ENCODE measurements at places on chromosomes 4 and X.

DNA sequence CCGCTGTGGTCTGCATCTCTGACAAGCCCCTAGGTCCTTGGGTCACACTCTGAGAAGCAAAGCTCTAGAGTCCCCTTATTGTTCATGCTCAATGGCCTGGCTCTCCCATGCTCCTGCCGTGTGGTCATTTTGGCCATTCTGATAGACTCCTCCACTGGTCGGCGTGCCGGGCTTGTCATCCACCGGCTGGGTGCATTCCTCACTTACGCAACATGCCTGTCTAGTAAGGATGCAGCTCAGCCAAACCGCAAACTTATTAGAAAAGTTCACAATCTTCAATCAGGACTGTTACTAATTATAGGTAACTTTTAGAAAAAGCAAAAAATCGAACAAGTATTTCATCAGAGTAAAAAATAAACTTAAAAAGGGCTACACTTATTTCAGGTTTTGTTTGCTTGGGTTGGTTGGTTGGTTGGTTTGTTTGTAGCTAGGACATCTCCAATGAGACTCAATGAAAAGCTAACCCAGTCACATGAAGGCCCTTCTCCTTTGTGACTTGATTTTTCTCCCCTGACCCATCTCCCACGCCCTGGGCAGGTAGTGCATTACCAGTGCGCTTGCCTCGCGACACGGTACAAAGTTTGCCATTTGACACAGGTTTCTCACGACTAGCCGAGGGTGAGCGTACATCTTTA lies 41.0 kb downstream of the IRF2 start:
- DNase-seq, result no peak
- no peak overlapping the region for H3K27ac ChIP-seq
- no peak overlapping the region for H3K4me3 ChIP-seq
- H3K4me1 ChIP-seq, result no peaks in the 10 kb centered on the region
- no peaks in the 10 kb centered on the region for H3K36me3 ChIP-seq

- no peaks in the 10 kb centered on the region for H3K4me1 ChIP-seq
- DNase-seq, result no peak
- H3K36me3 ChIP-seq, result no peaks in the 10 kb centered on the region
- H3K27ac ChIP-seq, result no peak overlapping the region
Measured at GRCh38 chrX:9368262-9368661, 96.6 kb upstream of the TBL1X start.

DNA sequence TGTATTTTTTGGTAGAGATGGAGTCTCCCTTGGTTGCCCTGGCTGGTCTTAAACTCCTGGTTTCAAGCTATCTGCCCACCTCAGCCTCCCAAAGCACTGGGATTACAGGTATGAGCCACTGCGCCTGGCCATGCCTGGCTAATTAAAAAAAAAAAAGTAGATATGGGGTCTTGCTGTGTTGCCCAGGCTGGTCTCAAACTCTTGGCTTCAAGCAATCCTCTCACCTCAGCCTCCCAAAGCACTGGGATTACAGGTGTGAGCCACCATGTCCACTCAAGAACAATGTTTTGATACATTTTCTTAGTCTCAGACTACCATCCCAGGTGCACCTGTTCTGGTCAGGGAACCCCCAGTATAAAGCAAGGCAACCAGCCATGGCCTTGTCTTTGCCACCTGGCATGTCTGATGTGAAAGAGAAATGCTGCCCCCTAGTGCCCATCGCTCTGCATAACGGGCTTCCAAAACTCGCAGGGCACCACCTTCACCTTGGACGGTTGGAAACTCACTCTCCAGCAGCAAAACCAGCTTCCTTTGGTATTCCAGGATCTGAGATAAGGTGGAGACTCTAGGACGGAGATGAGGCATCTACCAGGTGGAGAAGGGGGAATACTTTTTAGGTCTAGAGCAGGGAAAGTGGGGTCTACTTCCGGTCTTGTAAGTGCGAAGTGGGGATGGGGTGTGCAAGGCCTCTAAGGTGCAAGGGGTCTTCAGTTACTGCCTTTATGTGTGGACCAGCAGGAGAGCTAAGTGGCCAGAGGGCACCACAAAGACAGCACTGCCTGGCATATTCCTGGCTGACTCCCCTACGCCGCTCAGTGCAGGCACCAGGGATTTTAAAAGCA lies 47.7 kb upstream of the AFAP1 start:
- H3K27ac ChIP-seq, result no peak overlapping the region
- DNase-seq, result peak; percentile 68
- no peaks in the 10 kb centered on the region for H3K27me3 ChIP-seq
- no peak overlapping the region for H3K4me3 ChIP-seq
- no peaks in the 10 kb centered on the region for H3K36me3 ChIP-seq
- no peaks in the 10 kb centered on the region for H3K4me1 ChIP-seq

DNA sequence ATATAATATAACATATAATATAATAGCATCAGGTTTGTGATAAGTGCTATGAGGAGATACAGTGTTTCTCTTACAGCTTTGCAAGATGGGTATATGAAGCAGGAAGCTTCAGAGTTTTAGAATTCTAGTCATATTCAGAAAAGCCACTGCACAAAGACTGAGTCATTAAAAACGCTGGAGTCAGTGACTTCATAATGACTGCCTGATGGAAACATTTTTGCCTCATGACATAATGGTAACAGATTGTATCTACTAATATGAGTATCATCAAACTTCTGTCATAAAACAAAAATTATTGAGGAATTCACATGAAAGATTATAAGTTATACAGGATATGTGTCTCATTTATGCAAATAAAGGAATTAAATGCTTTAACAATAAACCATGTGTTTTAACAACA lies 46.8 kb downstream of the EPHA5 start:
- no peaks in the 10 kb centered on the region for H3K4me1 ChIP-seq
- no peak for DNase-seq
- H3K27ac ChIP-seq, result no peak overlapping the region
- H3K4me3 ChIP-seq, result no peak overlapping the region
- H3K27me3 ChIP-seq, result no peaks in the 10 kb centered on the region

- H3K36me3 ChIP-seq, result no peaks in the 10 kb centered on the region
- no peaks in the 10 kb centered on the region for H3K4me1 ChIP-seq
- H3K4me3 ChIP-seq, result no peak overlapping the region
- no peak for DNase-seq
- H3K27ac ChIP-seq, result no peak overlapping the region
Measured at GRCh38 chr4:145280541-145280940, 100.2 kb upstream of the OTUD4 start.

DNA sequence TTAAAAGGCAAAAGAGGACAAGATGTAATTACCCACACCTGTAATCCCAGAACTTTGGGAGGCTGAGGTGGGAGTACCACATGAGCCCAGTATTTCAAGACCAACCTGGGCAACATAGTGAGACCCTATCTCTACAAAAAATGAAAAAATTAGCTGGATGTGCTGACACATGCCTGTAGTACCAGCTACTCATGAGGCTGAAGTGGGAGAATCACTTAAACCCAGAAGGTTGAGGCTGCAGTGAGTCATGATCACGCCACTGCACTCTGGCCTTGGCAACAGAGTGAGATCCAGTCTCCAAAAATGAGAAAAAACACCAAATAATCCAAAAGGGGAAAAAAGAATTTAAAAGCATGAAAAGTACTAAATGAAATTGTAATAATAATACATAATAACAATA lies 30.8 kb downstream of the NR0B1 start:
- H3K4me1 ChIP-seq, result no peaks in the 10 kb centered on the region
- H3K27me3 ChIP-seq, result no peaks in the 10 kb centered on the region
- no peak overlapping the region for H3K4me3 ChIP-seq
- H3K36me3 ChIP-seq, result no peaks in the 10 kb centered on the region
- H3K27ac ChIP-seq, result no peak overlapping the region

DNA sequence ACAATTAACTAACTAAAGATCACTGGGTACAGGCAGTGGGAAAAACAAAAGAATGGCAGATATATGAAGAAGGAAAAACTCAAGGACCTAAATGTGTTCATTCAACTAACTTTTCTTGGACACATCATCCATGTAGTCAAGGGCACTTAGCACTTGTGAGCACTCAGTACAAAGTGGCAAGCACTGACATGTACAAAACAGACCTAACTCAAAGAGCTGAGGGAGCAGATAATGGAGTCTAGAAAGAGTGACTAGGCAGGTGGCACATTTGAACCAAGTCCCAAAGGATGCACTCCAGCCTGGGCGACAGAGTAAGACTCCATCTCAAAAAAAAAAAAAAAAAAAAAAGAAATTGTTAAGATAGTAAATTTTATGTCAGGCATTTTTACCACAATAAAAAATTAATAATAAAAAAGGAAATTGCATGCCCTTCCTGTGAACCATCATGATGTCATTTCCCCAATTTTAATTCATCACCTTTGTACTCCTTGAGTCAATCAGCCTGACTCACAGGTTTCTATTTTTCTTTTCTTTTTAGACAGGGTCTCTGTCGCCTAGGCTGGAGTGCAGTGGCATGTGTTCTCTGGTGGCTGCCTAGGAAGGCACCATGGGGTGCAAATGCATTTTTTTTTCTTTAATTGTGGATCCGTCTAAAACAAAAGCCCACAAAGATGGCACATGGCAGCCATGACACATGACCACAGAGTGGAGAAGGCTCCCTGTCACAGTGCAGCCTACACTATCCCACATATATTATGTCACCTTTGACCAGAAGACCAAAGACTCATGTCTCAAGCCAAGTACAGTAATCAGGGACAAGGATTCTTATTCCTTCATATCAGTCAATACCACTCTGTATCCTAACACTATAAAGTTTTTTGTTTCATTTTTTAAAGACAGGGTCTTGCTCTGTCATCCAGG lies 91.9 kb downstream of the CHST7 start:
- H3K36me3 ChIP-seq, result no peaks in the 10 kb centered on the region
- DNase-seq, result no peak
- H3K4me1 ChIP-seq, result no peaks in the 10 kb centered on the region
- no peak overlapping the region for H3K27ac ChIP-seq
- H3K27me3 ChIP-seq, result no peaks in the 10 kb centered on the region

DNA sequence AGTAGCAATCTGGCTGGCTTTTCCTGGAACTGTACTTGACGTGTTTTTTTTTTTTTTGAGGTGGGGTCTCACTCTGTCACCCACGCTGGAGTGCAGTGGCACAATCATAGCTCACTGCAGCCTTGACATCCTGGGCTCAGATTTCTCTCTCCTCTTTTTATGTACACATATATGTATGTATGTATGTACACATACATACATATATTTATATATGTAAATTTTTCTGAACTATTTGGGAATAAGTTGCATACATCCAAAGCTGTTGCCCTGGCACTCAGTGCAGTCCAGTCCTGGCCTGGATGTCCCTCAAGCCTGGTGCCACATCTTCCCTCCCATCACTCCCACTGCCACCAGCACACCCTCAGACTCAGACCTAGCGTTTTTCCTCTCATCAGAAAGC lies 89.0 kb upstream of the SHISA3 start:
- no peak for DNase-seq
- no peaks in the 10 kb centered on the region for H3K36me3 ChIP-seq
- no peaks in the 10 kb centered on the region for H3K4me1 ChIP-seq
- H3K27ac ChIP-seq, result no peak overlapping the region

DNA sequence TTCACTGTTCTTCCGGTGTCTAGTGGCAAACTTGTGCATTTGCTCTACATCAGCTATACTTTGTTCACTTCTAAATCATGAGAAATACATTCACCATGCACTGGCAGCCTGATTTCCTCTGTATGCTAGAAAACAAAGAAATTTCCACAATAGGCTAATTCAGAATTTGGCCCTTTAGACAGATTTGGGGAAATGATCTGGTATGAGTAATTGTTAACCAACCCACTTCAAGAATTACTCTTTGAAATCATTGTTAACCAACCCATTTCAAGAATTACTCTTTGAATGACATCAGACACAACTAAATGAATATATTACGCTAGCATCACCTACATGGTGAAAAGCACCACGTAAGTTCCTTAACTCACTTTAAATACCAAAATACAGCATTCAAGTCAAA lies 14.6 kb downstream of the APBB2 start:
- no peak overlapping the region for H3K4me3 ChIP-seq
- no peaks in the 10 kb centered on the region for H3K36me3 ChIP-seq
- no peaks in the 10 kb centered on the region for H3K4me1 ChIP-seq
- no peak for DNase-seq
- H3K27me3 ChIP-seq, result no peaks in the 10 kb centered on the region

- no peaks in the 10 kb centered on the region for H3K4me1 ChIP-seq
- peak overlapping the region; percentile 98 for H3K27ac ChIP-seq
- H3K4me3 ChIP-seq, result peak overlapping the region; percentile 55
- no peaks in the 10 kb centered on the region for H3K27me3 ChIP-seq
- no peak for DNase-seq
Measured at GRCh38 chrX:153968754-153969124, 2.9 kb downstream of the HCFC1 start.

DNA sequence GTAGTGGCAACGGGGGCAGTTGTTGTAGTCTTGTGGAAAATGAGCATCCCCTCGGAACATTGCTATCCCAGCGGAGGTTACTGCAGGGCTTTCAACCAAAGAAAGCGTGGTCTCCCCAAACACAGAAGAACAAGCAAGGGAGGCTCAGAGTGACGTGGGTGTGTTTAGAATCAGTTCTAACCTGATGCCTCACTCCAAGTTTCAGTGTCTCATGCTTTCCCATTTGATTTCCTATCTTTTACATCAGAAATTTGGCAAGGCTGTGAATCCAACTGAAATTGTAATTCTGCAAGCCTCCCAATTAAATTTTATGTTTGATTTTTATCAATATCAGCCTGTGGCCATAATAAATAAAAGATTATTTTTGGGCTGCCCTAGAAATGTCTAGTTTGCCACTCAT lies 156.1 kb upstream of the LNX1 start:
- H3K27me3 ChIP-seq, result no peaks in the 10 kb centered on the region
- H3K36me3 ChIP-seq, result no peaks in the 10 kb centered on the region
- no peak overlapping the region for H3K4me3 ChIP-seq
- no peak for DNase-seq

DNA sequence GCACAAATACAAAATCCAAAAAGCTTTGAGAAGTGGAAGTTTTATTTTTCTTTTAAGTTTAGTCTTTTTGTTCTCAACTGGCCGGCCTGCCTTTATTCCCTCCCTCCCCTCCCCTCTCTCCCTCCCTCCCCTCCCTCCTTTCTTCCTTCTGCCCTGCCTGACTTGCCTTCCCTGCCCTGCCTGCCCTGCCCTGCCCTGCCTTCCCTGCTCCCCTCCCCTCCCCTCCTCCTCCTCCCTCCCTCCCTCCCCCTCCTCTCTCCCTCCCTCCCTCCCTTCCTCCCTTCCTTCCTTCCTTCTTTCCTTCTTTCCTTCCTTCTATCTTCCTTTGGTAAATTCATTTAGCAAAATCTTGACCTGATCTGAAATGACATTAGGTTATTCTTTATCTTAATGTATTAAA lies 69.8 kb upstream of the LIMCH1 start:
- H3K27ac ChIP-seq, result no peak overlapping the region
- H3K4me3 ChIP-seq, result no peak overlapping the region
- DNase-seq, result no peak

GRCh38 chr4:86521373-86521969 lies 72.6 kb upstream of the PTPN13 start:
- no peaks in the 10 kb centered on the region for H3K4me1 ChIP-seq
- DNase-seq, result no peak
- no peak overlapping the region for H3K4me3 ChIP-seq
- H3K36me3 ChIP-seq, result no peaks in the 10 kb centered on the region
